ENCODE measurements at places on chromosomes 3 and 15.
A peak's percentile ranks its signal among the peaks of the same experiment; 100 is the strongest.

DNA sequence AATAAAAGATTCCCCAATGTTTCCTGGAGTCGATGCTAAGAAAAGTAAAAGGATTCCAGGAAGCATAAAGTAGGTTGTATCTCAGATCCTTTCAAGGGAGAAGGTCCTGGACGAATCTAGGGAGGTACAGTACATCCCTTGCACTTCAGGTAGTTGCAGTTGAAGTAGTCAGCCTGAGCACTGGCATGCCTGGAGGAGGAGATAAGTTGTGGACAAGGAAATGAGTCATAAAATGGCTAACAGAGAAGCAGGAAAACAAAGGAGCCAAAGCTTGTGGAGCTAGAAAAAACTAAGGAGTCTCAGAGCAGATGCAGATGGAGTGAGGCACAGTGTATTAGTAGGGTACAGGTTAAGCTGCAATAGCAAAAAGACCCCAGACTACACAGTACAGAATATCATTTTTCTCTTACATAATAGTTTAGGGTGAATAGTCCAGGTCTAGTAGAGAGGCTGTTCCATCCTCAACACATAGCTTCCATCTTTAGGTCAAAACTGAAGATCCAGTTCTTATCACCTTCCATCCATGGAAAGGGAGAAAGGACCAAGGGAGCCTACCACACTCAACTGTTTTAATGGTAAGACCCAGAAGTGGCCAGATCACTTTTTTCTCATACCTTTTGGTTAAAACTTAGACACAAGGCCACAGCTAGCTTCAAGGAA is 41.3 kb downstream of the COL6A5 start:
- DNase-seq, result no peak

DNA sequence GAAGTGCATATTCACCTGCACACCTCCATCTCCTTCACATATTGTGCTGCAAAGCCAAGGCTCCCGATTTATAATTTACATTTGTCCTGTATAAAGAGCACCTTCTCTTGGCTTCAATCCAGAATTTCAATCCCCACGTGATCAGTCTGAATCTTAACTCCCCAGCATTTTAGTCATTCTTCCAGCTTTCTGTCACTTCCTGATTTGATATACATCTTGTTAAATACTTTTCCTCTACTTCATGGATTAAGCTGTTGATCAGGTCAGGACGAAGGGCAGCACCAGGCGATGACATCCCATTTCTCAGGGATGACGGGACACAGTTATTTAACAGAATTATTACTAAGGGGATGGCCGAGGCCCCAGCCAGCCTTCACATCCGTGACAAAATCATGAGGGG is 212.5 kb downstream of the EPHB1 start:
- no peak for DNase-seq

- no peak for DNase-seq
Measured at GRCh38 chr3:58622892-58623291, 43.7 kb downstream of the FAM3D start.

- no peak for DNase-seq
Measured at GRCh38 chr3:195445885-195446284, 3.1 kb upstream of the ACAP2 start.

GRCh38 chr3:47664519-47664918 is 85.9 kb upstream of the CSPG5 start:
- peak; percentile 67 for DNase-seq

DNA sequence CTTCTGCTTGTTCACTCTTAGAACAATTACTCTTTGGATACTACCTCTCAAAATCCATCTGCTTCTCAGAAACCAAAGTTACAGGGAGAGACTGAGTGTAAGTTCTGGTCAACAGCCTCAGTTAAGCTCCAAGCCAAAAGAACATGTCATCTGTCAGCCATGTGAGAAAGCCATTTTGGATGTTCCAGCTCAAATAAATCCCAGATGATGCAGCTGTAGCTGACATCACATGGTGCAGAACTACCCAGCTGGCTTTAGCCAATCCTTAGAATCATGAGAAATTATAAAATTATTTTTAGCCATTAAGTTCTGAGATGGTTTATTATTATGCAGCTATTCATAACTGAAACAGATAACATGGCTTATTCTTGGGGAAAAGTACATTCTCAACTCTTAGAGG is 696.0 kb downstream of the ZNF385D start:
- no peak for DNase-seq

DNA sequence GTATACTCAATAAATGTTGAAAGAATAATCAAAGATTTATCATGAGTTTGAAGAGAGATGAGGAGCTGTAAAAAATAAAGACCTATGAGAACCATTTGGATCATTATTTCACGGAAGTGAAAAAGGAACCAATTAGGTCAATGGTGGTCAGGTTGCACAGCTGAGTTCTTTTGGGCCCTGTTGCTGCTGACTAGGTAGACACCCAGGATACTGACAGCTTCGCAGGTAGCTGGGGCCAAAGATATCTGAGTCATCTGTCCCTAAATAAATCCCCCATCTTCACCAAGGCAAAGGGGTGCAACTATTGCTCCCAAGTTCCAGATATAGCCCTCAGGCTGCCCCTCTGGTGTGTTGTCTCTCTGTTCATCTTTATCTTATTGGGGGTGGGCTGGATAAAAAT is 5.0 kb upstream of the ARL14 start:
- DNase-seq, result no peak

DNA sequence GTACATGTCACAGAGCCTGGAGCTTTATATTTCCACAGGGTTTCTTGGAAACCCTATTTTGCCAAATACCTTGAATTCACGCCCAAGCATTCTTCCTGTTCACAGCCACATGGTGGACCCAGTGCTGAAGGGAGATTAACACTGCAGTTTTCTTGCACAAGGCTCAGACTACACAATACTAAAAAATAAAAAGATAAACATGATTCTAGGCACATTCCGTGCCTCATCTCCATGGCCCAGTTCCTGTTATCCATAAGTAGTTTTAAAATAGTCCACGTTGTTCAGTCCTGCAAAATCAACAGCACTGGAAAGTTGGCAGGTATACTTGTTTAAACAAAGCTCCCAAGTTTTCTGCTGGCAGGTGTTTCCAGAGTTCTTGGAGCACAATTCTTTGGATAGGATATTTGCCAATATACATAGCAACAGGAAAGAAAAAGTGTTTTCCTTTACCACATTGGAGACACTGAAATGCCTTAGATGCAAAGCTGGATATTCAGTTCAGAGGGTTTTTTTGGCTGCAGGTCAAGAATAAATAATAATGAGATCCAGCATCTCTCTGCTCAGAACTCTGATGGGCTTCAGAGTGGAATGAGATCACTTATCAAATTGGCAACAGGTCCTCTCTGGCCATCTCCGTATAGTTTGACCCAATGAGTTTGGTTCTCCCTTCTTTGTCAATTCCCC is 88.1 kb upstream of the TGFBR2 start:
- DNase-seq, result no peak

GRCh38 chr15:28129231-28129848 is 30.2 kb upstream of the OCA2 start:
- DNase-seq, result no peak

DNA sequence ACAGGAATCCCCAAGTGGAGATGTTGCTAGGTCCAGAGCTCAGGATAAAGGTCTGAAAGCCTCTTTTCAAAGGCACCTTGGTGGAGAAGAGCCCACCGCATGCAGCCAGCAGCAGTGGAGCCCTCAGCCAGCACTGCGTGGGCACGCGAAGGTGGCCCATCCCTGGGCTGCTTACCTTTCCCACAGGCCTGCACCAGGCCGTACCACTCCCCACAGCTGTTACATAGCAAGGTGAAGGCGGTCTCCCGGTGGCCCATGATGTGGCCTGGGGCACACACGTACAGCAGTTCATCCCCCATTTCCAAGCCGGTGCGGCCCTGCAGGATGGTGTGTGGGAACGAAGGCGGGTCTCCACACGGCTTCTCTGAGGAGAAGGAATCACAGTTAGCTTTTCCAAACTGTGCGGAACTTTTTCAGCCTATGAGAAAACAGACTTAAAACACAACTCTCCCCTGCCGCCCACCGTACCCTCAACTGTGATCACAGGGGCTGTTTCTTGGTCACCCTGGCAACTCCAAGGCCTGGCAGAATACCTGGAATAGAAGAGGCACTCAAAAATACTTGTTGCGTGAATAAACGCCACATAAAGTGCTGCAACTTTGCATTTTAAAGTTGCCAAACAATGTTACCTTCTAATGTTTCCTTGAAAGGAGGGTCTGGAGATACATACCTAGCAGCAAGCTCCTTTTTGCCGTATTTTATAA is 43.7 kb downstream of the SUSD5 start:
- DNase-seq, result no peak

GRCh38 chr3:133869586-133869985 is 26.1 kb downstream of the RAB6B start:
- DNase-seq, result no peak

DNA sequence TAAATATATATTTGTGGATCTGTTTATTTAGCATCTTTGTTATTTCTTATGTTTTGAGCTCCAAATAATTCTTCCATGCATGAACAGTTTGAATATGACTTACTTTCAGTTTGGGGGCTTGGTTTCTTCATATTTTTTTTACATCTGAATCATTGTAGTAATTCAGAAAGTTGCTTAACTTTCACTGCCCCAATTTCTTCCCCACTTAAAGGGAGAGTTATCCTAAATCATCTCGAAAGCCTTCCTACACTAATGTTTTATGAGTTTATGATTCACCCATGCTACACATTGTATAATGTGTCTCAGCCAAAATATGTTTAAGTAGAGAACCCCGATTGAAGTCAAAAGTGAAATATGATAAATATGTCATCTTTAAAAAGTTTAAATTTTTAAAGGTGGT is 47.8 kb downstream of the SPRED1 start:
- no peak for DNase-seq

- DNase-seq, result no peak
Measured at GRCh38 chr3:104458657-104459056, 908.1 kb upstream of the ALCAM start.

- DNase-seq, result no peak
Measured at GRCh38 chr3:47083786-47084185, 80.1 kb downstream of the SETD2 start.

GRCh38 chr15:67383899-67384298 is 129.3 kb downstream of the IQCH start:
- no peak for DNase-seq

DNA sequence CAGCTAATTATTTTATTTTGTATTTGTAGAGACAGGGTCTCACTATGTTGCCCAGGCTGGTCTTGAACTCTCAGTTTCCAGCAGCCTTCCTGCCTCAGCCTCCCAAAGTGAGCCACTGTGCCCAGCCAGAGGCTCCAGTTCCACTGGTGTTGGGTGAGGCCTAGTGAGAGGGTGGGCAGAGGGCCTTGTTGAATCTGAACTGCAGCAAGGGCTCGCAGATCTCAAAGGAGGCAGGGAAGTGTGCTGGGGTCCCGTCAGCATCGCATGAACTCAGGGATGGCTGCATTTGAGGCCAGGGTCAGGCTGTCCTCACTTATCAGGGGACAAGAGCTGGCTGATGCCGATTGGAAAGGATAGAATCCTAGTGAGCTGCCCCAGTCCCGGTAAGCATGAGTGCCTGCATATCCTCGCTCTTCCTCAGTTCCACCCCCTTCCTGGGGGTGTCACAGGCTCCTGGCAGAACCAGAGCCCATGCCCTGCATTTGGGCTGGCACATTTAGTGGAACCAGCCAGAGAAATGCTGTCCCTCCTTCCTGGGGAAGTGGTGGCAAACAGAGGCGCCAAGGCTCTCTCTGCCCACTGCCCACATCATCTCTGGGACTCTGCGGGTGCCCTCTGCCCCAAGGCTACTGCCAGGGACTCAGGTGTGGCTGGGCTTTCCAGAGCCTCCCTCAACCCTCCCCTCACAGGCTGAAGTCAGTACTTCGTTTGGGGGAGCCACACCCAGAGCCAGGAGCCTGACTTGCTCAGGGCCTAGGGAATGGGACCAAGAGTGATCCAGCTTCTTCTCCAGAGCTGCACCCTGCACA is 24.1 kb downstream of the ALS2CL start:
- DNase-seq, result no peak

All from GM23338 (cell line).